ENCODE measurements at places on chromosomes 3 and 15.

GRCh38 chr15:80405970-80406369, 1.8 kb downstream of the ARNT2 start:
- no peak for DNase-seq

- DNase-seq: no peak
Measured at GRCh38 chr3:124761935-124762660, 31.8 kb downstream of the UMPS start.

DNA sequence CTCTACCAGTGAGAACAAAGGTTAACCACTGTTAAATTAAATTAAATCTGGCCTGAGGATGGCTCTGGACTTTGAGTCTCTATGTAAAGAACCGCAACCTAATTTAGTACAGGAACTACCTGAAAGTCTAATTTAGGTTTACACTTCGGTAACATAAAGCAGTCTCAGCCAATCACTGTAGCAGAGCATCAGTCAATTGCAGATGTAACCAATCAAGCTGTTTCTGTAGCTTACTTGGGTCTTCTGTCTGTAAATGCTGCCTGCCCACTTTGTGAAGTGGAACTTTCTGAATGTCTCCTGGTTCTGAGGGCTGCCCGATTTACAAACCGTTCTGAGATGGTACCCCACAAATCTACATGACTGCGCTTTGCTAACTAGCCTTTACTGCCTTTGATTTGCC, 39.1 kb upstream of the RASGRP1 start:
- no peak for DNase-seq

DNA sequence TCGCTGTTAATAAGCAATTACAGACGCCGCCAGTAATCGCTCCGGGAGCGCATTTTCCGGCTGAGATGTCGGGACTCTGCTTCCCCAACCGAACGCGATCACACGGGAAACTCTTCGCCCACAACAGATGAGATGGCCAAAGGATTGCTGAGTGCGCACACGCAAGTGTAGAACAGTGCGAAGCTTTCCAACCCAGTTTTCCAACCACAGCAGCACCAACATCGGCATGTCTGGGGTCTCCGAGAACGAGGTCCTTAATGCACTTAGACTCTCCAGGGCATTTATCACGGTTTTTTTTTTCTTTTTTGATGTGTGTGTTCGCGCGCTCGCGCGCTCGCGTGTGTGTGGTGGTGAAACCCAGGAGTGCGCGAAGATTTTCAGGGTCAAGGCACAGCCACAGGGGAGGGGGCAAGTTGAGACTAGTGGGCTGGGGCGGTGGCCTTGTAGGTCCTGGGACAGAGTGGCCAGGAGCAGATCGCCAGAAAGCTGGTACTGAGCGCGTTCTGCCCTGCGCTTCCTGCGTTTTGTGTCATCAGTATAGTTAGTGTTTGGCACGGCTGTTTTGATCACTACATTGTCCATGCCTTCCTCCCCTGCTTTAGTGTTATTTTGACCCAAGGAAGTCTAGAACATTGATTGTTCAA, 1.8 kb upstream of the EOMES start:
- no peak for DNase-seq

DNA sequence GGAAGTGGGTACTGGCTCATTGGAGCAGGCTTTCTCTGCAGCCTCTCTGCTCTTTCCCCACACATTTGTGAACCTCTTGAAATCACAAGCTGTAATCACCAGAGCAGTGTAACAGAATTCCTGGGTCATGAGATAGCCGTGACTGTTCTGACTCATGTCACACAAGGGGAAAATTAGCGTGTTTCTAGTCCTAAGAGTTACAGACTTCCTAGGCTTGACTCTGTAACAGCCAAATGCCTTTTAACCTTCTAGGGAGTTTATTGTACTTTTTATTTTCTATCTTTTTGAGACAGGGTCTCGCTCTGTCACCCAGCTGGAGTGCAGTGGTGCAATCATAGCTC, 54.7 kb upstream of the TRAK1 start:
- no peak for DNase-seq

DNA sequence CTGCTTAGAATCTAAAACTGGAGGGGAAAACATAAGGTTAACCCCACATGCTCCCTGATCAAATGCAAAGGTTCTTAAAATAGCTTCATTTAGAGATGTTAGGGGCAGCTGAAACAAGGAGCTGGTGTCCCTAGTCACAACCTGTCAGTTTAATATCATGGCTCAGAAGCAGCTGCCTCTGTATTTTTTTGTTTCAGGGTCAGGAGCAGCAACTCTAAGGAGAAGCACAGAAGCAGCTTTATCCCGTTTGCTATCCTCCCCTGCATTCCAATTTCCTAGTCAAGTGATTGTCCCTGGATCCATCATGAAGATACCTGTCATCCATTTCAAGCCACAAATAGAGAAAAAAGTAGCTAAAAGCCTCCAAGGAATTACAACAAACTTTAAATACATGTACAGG, 4.1 kb downstream of the FILIP1L start:
- no peak for DNase-seq

- no peak for DNase-seq
Measured at GRCh38 chr3:30626443-30627180, 20.2 kb downstream of the TGFBR2 start.

DNA sequence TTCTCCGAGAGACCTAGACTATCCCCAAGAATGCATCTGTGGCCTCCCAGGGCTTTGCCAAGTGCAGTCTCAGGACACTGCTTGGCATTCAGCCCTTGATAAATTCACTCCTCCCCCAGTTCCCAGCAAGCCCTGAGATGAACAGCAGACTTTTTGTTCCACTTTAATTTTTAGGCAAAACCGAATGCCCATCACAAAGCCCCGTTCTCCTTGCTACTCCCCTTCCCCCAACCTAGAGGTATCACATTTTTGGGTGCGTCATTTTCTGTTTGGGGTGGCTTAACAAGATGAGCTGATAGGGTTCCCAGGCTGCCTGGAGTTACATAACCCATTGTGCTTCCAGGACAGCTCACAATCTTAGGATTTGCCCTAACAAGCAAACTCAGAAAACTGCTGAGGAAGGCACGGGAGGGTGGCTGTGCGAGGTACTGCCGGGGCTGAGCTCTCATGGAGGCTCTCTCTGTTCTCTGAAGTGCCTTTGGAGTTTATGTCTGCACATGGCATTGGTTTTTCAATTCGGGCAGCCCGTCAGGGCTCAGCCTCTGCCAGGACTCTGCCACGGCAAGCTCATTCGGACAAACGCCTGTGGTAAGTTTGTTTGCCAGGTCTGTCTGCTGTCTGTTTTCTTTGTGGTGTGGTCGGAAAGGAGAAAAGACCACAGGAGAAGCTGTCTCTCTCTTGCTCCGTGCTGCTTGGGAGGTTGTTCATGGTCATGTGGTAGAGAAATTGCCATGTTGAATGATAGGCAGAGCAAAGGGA, at the start of gene TRAK1:
Gene TRAK1, plus strand, starts transcription at position 385 of the 759 bp plus-strand sequence. Its CDS starts 113 bp downstream, at position 498.
- peak; percentile 45 for DNase-seq

GRCh38 chr3:129616713-129617112, 10.2 kb upstream of the PLXND1 start:
- DNase-seq: no peak

- no peak for DNase-seq
Measured at GRCh38 chr3:58572634-58573230, 4.5 kb downstream of the FAM107A start.

DNA sequence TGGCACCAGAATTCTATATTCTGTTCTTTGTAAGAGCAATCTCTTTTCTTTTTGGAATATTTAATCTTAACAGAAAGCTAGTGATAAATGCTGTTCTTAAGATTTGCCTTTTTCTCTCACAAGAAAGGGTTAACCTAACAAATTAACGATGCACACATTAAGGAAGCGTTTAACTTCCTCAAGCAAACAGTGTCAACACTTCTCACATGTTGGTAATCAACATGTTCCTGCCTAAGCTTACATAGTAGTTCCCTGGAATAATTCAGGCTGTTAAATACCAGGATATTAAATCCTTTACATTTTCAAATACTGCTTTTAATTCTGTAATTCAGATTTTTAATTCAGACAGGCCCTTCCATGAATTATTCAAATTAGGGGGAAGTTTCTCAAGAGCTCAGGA, 67.4 kb upstream of the RPL35A start:
- DNase-seq: no peak

DNA sequence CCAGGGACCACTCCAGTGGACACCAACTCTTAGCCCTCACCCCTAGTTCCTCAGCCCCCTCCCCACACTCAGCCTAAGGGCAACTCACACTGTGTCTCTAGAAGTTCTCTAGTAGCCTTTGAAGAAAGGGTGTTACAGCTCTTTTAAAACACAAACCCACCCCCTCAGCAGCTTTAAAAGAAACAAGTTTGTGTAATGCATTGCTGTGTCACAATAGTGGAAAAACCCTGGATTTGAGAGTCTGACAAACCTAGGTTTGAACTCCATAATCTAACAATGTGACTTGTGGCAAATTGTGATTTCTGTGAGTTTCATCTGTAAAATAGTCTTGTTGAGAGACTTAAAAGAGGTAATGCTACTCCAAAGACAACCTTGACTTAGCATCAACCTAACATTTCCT, 54.0 kb downstream of the PLCH1 start:
- DNase-seq: no peak

DNA sequence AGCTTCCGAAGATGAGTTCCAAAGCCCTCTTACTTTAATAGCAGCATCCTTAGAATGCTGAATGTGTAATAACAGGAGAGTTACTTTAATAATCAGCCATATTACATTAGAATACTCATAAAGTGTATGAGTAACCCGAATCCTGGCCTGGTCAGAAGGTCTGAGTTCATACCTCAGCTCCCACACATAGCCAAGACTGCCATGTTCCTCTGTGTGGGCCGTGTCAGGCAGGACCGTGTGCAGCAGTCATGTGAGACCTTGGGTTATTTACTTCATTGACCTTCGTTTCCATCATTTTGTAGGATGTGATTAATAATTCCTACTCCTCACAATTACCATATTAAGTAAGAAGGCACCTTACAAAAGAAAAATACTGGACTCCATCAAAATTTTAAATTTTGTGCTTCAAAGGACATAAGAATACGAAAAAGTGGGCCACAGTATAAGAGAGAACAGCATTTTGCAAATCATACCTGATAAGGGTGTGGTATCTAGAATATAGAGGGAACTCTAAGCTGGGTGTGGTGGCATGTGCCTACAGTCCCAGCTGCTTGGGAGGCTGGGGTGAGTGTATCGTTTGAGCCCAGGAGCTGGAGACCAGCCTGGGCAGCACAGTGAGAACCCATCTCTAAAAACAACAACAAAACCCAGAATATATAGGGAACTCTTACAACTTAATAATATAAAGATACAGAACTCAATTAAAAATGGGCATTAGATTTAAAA, 163.4 kb downstream of the ATG7 start:
- DNase-seq: no peak

DNA sequence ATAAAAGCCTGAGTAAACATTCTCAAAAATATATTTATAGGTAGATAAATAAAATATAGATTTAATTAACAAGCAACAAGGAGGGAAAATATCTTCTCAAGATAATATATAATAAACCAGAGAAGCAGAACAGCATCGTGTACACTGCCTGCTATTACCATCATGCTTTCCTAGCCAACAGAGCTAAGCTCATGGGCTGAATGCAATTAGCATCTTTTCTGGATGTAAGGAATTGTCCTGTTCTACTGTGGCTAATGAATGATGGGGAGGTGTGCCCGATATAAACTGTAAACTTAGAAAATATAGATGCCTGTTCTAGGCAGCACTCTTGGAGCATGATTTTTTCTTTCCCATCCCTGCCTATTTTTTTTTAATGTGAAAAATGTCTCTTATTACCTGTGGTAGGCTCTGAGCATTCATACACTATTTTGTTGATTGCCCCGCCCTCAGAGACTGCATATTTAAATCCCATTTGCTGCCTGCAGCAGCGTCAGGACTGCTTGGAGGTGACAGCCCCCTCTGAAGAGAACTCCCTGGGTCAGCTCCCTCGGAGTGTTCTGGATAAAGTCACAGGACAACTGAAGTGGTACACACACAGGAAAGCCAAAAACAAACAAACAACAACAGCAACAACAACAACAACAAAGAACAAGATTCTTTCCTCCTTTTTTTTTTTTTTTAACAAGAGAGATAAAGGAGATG, 312.3 kb downstream of the SATB1 start:
- no peak for DNase-seq

- DNase-seq: no peak
Measured at GRCh38 chr3:11498646-11499045, 145.1 kb downstream of the VGLL4 start.

GRCh38 chr3:119343719-119344118, 49.5 kb downstream of the ARHGAP31 start:
- no peak for DNase-seq

GRCh38 chr3:69085168-69085832, 563 bp downstream of the ARL6IP5 start:
- peak; percentile 73 for DNase-seq

DNA sequence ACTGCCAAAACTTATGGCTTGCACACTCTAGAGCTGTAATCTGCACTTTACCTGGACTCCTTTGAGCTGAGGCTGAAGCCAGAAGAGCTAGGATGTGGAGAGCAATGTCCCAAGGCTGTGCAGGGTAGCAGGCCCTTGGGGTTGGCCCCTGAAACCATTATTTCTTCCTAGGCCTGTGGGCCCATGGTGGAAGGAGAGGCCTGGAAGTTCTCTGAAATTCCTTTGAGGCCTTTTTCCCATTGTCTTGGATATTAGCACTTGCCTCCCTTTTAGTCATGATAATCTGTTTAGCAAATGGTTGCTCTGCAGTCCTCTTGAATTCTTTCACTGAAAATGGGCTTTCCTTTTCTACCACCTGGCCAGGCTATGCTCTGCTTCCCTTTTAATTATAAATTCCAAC, 102.0 kb upstream of the SGO1 start:
- no peak for DNase-seq

- DNase-seq: no peak
Measured at GRCh38 chr3:100630664-100631063, 21.3 kb downstream of the ADGRG7 start.

- no peak for DNase-seq
Measured at GRCh38 chr15:61659566-61660190, 400.6 kb downstream of the VPS13C start.

DNA sequence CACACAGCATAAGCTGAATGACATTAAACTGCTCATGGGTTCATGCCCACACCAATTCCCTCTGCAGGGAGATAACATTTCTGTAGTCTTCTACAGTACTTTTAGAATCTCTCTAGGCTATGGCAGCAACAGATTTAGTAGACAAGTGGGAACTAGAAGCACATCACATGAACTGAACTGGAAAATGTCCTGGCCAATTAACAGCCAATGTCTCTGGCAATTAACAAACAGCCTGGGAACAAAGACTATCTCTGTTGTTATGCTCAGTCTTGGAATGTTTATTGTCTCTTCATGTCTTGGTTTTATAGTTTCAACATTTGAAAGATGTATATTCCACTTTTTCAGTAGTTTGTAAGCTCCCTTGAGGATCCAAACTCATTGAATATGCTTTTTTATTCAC, 523.2 kb upstream of the NAALADL2 start:
- DNase-seq: no peak

Data from C1 segment of cervical spinal cord (tissue), 14 donors.